Frontal cortex (tissue), 4 donors: ENCODE measurements at places on chromosomes 3 and 15.

GRCh38 chr3:42161050-42161935 is 70.1 kb downstream of the TRAK1 start:
- no peak for DNase-seq

- no peak for DNase-seq
Observed at GRCh38 chr15:42591238-42591934, 16.0 kb downstream of the STARD9 start.

GRCh38 chr3:149430216-149430615 is 44.3 kb upstream of the TM4SF4 start:
- no peak for DNase-seq

GRCh38 chr3:123733805-123734526 is 149.1 kb upstream of the HACD2 start:
- DNase-seq: no peak

DNA sequence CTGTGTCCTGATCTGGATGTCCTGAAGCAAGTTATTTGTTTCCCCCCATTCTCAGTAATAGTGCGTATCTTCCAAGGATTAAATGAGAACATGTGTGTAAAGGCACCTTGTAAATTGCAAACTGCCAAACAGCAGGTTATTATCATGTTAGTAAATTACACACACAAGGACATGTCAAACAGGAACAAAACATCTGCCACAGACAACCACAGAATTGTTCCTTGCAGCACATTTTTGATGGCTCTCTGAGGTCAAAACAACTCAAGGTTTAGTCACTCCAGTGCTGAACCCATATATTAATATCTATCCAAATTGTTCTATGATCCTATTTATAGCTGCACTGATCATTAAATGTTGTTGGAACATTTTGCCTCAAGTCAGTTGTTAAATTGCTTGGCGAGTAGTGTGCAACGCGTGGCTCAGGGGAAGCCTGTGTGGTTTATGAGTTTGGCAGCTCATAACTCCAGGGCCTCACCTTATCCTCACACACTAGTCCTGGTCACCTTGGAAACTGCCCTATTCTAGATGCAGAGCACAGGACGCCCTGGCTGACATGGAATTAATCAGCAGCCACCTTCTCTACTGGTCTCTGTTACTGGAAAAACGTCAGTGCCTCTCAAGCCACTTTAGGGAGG is 46.3 kb upstream of the CDV3 start:
- DNase-seq: no peak

GRCh38 chr15:31467361-31467760 is 140.7 kb downstream of the KLF13 start:
- DNase-seq: no peak

DNA sequence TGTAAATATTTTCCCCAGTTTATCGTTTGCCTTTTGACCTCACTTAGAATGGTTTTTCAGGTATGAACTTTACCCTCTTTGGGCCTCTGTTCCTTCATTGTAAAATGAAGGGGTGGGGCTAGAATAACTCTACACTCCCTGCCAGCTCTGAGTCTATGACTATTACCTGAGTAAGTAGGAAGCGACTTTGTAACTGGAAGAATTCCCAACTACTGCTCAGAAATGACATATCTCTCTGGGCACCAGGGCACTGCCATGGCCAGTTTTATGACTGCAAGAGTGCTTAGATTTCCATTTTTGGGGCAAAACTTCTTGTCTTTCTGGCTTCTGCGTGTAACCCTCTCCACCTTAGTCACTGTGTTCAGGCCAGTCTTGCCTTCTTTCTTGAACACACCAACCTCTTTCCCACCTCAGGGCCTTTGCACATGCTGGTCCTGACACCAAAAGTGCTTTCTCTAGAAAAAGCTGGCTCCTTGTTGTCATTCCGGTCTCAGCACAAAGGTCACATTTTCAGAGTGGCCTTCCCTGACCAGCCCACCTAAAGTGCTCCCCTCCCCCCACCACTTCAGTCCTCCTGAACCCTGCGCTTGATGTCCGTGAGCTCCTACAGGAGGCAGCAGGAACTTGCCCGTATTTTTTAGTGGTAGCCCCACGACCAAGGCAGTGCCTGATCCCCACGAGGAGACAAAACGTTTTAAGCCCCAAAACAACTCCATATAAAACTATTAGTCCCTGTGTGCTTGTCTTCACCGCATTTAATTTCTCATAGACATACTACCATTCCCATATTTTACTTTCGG is 25.6 kb downstream of the CDCP1 start:
- no peak for DNase-seq

GRCh38 chr3:81291586-81291985 is 469.9 kb downstream of the GBE1 start:
- DNase-seq: no peak

DNA sequence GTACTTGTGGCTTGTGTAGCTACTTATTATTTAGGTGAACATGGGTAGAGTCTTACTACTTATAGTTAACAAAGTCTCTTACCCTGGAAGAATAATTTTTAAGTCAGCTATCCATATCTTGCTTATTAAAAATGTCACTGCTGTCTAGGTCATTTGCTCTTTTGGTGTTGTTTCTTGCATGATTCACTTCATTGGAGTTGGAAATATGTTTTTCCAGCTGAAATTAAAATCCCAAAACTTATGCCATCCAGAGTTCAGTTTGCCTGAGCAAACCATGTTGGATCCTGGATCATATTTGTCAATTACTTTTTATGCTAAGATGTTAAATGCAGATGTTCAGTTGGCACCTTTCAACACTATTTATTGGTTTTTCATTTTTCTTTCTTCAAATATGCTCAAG is 421.0 kb upstream of the RBMS3 start:
- no peak for DNase-seq

DNA sequence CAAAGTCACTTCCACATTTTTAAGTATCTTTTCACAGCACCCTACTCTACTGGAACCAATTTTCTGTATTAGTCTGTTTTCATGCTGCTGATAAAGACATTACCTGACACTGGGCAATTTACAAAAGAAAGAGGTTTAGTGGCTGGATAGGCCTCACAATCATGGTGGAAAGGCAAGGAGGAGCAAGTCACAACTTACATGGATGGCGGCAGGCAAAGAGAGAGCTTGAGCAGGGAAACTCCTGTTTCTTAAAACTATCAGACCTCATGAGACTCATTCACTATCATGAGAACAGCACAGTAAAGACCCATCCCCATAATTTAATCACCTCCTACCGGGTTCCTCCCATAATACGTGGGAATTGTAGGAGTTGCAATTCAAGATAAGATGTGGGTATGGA is 18.7 kb downstream of the MCCC1 start:
- no peak for DNase-seq

DNA sequence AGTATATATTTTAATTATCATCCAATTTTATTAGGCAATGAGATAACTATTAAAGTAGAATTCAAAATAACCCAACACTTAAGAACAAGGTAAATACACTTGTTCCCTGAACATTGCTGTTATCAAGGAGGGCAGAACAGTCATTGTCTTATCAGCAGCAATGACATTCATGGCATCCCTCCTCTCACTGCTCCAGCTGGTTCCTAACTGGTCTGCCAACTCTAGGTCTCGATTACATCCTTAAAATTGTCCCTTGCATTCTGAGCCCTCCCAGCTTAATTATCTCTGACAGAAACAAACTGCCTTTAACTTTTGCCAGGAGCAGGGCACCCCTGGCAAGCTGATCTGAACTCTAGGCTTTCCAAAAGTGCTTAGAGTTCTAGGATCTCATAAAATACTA is 14.0 kb upstream of the DYNC1LI1 start:
- no peak for DNase-seq

DNA sequence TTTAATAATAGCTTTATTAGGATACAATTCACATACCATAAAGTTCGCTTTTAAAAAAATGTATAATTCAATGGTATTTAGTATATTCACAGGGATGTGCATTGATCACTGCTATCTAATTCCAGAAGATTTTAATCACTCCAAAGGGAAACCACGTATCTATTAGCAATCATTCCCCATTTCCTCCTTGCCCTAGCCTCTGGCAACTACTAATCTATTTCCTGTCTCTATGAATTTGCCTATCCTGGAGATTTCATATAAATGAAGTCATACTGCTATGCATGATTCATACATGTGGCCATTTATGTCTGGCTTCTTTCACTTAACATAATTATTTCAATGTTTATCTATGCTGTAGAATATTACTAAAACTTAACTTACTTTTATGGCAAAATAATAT is 32.0 kb upstream of the CASR start:
- DNase-seq: no peak

- no peak for DNase-seq
Observed at GRCh38 chr3:10757021-10757820, 58.8 kb upstream of the SLC6A11 start.

- DNase-seq: no peak
Observed at GRCh38 chr15:26767169-26767670, 5.6 kb downstream of the GABRB3 start.

DNA sequence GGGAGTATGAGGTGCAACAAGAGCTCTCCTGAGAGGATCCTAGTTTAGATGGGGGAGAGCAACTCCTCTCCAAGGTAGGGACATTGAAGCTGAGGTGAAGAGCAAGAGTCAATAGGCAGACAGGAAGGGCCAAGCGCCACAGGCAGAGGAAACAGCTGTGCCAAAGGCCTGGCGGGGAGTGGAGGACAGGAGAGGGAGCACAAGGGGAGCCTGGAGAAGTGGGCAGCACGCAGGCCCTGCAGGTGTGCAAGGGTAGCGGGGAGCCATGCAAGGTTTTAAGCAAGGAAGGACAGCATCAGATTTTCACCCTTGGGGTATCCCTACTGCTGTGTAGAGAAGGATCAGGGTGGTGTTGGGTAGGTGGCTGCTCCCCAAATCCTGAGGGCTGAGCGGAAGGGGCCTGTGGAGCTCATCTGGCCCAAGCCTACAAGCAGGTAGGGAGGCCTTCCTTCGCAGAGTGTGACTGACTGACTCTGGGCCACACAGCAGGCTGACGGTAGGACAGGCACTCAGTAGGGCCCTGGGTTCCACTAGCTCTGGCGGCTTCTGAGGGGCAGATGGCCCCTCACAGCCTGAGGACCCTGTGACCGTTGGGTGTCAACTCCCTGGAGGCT is 13.3 kb downstream of the CHST13 start:
- no peak for DNase-seq

DNA sequence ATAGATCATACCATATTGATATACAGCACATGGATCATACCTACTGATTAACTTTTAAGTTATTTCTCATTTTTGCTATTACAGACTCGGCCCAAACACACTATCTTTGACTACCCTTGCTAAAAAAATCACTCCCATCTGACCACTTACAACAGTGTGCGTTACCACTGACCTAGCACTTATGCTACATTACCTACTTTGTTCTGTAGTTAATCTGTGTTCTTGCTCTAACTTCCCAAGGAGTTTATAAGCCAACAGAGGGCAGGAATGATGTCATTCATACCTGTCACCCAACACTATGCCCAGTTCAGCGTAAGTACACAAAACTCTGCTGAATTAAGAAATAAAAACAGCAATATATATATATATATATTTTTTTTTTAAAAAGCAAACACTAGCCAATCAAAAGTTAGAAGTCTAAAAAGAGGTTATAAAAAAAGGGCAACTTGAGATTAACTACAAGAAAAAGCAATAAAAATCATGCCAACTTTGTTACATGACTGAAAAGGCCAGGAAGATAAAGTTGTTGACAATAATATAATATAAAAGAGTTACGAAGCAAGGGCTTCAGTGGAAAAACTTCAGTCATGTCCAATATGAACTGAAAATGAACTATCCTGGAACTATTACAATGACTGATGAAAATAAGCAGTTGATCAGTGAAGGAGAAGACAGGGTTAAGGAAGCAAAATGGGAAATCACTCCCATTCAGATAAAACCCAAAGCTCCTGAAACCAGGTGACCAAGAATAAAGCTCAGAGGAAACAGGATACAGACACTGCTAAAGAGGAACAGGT is 33.6 kb downstream of the EDC3 start:
- no peak for DNase-seq

DNA sequence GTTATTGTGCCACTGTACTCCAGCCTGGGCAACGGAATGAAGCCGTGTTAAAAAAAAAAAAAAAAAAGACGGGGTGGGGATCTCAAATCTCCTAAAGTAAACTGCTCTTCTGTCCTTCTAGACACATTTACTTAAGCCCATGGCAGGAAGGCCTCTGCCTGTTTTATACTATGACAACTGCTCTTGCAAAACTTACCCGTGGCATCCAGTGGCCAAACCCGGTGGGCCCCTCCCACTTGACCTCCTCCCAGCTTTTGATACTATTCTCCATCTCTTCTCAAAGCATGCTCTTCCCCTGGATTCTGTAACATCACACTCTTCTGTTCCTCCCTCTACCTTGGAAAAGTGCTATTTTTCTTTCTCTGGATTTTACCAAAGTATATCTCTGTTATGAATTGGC is 112.2 kb downstream of the RFTN1 start:
- no peak for DNase-seq

DNA sequence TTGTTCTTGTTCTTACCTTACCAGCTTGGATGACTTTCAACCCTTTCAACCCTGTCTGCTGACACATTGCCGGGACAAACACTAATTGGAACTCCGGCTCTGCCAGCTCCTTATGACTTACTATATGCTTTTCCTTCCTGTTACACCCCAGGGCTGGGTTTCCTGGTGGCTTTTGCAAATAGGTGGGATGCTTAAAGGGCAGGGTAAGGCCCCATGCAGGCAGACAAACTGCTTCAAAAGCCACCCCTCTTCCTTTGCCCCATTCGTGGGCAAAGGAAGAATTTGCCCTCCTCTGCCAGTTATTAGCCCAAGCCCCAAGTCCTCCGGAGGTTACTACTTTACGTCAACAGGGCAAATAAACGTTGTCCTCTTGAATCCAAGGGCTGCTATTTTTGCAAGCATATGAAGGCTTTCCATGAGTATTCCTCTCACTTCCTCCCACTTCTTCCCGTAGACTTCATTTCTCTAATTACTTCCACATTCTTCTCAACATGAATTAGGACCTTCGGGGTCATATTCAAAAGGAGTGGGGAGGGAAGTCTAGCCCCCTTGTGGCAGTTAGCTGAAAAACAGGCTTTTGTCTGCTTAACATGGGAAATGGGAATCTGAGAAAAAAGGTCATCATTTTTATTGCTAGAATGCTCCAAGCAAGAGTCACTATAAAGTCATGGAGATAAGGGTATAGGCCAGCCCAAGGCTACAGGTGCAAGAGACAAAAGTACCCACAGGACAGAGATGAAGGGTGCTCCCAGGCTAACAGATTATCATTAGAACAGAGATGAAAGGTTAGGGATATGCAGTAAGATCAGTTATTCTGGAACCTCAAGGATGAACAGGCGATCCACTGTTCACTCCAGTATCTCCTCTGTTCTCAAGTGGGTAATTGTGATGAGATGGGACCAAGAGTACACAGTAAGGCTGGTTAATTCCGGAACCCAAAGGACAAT is 56.3 kb upstream of the FSTL1 start:
- DNase-seq: no peak
